Activated T-helper 9 cell treated with anti-CD3 and anti-CD28 coated beads, Interleukin-2, amount 50 U/mL, for 16 hours (primary cell): ENCODE measurements at places on chromosomes 3 and 15.

- DNase-seq = no peak
Measured at GRCh38 chr3:16013568-16013967, 160.9 kb upstream of the GALNT15 start.

GRCh38 chr3:127789051-127789450 lies 33.3 kb downstream of the MGLL start:
- DNase-seq = no peak

- DNase-seq = no peak
Measured at GRCh38 chr15:35693886-35694285, 147.9 kb upstream of the DPH6 start.

- DNase-seq = no peak
Measured at GRCh38 chr3:10763817-10764258, 52.2 kb upstream of the SLC6A11 start.

- DNase-seq = no peak
Measured at GRCh38 chr3:71846185-71846584, 61.2 kb upstream of the PROK2 start.

DNA sequence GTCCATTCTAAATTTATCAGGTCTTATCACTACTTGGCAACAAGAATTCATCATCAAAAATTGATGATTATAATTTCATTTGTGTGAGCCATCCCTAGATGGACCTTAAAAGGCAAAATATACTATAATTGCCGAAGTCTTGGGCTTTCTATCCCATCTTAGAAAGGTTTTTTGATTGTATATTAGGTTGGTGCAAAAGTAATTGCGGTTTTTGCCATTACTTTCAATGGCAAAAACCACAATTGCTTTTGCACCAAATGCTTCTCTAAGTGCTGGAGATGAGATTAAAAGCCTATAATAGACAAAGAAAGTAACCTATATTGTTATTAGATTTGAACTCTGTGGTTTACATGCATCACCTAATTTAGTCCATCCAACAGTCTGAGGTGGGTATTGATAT lies 612.9 kb downstream of the ZNF385D start:
- no peak for DNase-seq

DNA sequence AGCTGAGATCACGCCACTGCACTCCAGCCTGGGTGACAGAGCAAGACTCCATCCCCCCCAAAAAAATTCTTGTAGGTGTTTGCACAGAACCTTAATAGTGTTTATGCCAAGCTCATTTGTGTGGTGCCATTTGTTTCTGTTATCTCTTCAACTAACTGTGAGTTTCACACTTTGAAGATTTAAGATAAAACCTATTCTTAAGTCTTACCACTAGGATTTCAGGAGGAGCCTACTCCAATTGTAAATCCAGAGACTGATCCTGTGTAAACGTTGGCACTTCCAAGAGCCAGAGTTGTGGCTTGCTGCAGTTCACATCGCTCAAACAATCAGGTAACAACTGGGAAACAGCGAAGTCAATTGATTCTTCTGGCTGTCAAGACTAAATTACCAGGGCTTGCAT lies 242.4 kb upstream of the SATB1 start:
- DNase-seq = no peak

- DNase-seq = no peak
Measured at GRCh38 chr3:176074096-176074495, 1123.2 kb downstream of the TBL1XR1 start.

DNA sequence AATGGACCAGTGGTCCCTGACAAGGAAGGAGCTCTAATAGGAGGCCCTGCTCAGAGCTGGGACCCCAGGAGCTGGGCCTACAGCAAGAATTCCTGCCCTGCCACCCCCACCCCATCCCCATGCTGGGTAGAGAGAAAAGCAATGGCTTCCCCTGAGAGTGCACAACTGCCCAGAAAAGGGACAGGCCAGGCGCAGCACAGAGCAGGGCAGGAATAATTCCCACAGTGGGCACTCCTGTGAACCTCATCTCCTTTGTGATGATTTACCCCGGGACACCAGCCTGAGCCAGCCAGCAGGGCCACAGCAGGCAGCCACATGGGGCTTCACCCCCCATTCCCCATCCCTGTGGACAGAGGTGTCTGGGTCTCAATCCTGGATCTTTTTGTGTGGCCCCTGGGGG lies 104.0 kb upstream of the IQSEC1 start:
- DNase-seq = no peak

DNA sequence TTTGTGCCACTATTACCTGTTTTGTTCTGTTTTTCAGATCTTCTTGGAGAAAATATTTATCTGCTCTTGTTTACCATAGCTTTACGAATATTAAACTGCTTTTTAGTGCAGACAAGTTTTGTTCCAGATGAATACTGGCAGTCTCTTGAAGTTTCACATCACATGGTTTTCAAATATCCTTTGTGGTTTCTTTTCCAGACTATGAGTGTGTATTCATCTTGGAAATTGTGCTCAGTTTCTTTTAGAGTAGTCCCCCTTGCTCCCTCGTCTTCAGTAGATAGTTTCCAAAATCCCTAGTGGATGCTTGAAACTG lies 1.2 kb downstream of the PIGB start:
- DNase-seq = no peak

DNA sequence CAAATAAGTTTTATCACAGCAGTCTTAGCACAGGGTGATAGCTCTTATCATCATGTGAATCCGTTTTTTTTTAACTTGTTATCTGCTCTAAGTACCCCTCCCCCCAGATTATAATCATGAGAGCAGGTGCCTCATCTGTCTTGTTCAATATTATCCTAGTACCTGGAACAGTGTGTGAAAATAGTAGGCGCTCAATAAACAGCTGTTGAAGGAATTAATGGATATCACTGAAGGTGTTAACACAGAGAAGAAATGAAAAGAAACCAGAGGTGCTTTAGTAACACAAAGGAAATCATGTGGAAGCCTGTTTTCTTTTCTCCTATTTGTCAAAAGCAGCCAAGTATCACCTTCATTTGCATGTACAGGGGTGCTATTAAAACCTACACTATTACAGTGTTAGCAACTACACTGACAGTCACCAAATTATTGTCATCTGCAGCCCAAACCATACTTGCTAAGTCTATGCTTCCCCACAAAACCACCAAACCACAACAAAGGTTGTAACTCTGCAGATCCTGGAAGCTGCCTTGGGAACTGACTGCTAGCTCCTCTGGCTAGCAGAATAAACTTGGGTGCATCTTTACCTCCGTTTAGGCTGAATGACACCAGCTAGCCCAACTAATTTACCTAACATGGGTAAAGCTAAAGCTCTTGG lies 2.9 kb downstream of the XPC start:
- DNase-seq = peak; percentile 17

DNA sequence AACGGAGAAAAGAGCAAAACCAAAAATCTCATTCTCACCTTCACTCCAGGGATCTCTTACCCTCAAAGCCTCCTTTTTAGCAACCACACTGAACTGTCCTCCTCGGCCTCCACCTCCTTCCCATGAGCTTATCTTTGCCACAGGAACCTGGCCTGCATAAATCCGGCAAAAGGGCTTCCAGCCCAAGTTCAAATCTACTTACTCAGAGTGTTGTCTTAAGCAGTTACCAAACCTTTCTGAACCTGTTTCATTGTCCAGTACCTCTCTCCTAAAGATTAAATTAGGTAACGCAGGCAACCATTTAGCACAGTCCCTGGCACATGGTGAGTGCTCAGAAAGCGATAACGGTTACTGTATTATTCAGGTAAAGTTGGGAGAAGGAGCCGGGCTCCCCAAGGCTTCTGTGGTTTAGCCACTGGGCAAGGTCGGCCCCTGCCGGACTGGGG lies 777 bp downstream of the CIB1 start:
- no peak for DNase-seq

GRCh38 chr3:133932009-133932408 lies 36.3 kb upstream of the RAB6B start:
- no peak for DNase-seq

DNA sequence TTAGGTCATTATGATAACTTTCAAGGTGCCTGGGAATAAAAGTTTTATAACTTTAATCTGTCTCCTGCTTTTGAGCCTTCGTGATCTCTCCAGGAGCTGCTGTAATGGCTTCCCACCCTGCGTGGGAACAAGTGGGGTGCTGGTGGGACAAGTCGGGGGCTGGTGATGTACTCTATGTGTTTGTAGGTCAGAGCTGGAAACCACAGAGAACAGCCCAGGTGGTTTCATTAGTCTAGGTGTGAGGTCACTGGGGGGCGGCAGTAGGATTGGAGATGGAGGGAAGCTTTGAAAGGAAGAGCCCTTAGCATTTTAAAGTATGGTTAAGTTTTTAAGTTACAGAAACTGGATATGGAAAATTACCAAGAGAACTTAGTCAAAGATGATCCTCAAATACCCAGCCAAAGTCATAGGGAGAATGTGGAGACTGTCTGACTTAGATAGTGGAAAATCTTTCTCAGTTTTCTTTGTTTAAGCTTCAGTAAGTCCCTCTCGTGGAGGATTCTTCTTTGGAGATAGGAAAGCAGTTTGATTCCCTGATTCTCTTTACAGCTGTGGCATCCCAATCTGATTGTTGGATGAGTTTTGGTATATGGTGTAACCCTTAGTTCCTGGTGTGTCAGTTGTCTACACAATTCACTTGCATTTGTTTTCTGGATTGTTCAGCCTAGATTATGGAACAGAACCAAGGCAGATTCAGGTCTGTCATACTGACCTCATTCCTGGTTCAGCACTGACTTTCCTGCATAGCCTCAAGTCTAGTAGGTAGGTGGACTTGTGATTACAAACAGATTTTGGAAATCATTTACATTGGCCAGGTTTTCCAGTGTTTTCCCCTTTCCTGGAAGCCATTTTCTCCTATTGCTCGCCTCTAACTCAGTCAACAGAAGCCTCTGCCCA lies 115.6 kb downstream of the FNDC3B start:
- no peak for DNase-seq

GRCh38 chr15:52466134-52466701 lies 62.5 kb downstream of the MYO5A start:
- DNase-seq = peak; percentile 46

DNA sequence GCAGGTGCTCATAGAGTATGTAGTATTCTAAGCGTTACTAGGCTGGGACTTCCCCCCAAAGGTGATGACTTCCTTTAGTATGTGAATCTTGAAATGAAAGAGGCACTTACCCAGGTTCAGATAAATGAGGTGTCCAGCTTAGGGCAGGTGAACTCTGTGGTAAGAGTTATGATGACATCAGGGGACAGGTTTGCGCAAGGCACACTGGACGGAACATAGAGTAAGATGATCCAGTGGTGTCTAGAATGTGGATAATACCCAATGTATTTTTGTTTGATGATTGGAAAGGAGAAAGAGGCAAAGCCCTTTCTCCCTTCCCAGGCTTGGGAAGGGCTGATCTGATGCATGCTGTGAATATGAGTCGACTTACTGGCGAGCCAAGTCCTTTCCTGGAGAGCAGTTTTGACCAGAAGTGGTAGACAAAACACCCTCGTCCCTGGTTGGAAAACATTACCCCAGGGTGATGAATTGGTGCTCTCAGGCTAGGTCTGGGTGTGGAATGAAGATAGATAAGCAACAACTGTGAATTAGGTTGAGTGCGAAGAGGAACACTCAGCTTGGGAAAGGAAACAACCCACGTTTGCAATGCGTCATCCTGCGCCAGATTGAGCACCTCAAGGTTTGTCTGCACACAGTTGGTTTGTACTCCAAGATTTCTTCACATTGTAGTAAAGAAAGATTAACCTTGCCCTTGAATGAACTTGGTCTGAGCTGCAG lies 124.2 kb downstream of the GHSR start:
- no peak for DNase-seq

GRCh38 chr3:105495021-105495420 lies 128.3 kb downstream of the ALCAM start:
- no peak for DNase-seq

- no peak for DNase-seq
Measured at GRCh38 chr3:64056606-64057180, 33.4 kb upstream of the PSMD6 start.

DNA sequence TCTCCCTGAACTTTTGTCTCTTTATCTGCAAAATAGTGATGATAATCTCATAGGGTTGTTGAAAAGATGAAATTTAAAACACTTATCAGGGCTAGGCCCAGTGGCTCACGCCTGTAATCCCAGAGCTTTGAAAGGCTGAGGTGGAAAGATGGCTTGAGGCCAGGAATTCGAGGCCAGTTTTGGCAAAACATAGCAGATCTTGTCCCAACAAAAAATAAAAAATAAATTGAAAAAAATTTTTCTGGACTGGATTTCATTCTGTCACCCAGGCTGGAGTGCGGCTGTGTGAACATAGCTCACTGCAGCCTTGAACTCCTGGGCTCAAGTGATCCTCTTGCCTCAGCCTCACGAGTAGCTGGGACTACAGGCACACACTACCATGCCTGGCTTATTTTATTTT lies 29.6 kb downstream of the LMLN start:
- DNase-seq = no peak

GRCh38 chr3:94694894-94695293 lies 632.0 kb downstream of the NSUN3 start:
- no peak for DNase-seq

- DNase-seq = no peak
Measured at GRCh38 chr3:57770009-57770827, 14.1 kb downstream of the SLMAP start.

- DNase-seq = no peak
Measured at GRCh38 chr15:48278666-48279065, 52.6 kb upstream of the DUT start.

DNA sequence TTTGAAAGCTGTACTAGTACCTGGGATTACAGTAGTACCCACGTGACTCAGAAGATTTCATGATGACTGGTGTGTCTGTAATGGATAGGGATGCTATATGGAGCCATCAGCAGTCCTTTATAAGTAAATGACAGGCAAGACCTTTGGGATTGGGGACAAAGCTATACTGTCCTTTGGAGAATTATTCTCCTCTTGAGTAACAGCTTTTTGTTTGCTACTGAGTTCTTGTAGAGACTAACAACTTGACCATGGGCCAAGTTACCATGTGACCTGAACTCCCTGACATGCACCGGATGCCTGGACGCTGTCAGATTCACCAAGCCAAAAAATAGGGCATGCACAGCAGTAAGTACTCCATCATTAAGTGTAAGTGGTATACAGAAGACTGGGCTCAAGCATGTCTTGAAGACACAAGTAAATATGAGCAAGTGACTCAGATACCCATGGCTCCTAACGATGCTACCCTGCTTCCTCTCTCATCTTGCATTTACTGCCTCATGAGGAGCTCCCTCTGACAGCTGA lies 12.9 kb downstream of the SEC11A start:
- no peak for DNase-seq

- DNase-seq = no peak
Measured at GRCh38 chr3:134332344-134332743, 41.9 kb downstream of the AMOTL2 start.

- no peak for DNase-seq
Measured at GRCh38 chr3:36482880-36483279, 102.6 kb downstream of the STAC start.

DNA sequence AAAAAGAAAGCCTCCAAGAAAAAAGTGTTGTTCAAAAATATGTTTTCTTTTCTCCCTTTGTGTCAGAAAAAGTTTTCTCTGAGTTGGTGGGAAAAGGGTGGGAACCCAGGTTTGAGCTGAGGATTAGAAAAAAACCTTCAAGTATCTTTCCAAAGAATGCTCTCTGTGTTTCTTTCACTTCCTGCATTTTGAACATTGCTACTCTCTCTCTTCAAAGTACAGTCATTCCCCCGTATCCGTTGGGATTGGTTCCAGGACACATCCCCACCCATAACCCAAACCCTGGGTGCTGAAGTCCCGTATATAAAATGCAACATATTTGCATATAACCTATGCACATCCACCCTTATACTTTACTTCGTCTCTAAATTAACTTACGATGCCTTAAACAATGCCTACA lies 139.6 kb downstream of the TMCO5A start:
- DNase-seq = no peak

GRCh38 chr3:190155752-190156151 lies 35.1 kb upstream of the P3H2 start:
- no peak for DNase-seq

- no peak for DNase-seq
Measured at GRCh38 chr15:72184165-72184811, 13.3 kb downstream of the GRAMD2A start.
